ENCODE measurements at places on chromosomes 1 and 21.

GRCh38 chr1:44670751-44671640, 3.3 kb downstream of the TMEM53 start:
- DNase-seq, result no peak

DNA sequence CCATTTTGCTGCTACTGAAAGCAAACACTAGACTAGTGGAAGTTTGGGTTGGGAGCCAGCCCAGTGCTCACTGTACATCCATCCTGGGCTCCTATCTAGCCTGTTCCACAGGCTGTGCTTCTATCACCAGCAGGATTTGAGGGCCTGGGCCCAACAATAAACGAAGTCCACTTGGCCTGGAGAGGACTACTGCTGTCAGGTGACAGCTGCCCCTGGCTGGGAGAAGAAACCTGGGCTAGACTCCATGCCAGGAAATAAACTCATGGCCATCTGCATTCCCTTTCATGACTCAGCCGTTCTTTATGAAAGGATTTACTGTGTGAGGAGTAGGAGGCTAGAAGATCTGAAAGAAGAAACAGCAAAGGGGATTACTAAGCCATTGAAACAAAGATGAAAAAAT, 35.5 kb downstream of the COLGALT2 start:
- DNase-seq, result no peak

GRCh38 chr1:153532769-153533599, 2.8 kb downstream of the S100A6 start:
- DNase-seq, result no peak

- no peak for DNase-seq
Measured at GRCh38 chr21:26379561-26379960, 193.5 kb downstream of the CYYR1 start.

DNA sequence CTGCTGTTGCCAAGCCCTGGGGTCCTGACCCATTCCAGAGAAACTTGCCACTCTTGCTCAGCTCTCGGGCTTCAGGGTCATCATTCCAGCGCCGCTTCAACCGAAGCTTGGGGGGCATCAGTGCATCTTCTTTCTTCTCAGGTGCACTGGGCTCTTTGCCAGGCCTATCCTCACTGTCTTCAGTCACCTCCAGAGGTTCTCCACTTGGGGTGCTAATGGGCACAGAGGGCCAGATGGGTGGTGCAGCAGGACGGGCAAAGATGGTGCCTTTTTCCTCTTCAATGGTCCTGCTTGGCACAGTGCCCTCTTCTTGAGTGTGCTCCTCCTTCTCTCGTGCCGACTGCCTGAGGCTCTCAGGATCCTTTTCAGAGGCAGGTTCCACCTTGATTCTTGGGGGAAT, 13.3 kb downstream of the ETV3 start:
- DNase-seq, result no peak

- DNase-seq, result no peak
Measured at GRCh38 chr1:17059391-17060305, 5.8 kb upstream of the SDHB start.

DNA sequence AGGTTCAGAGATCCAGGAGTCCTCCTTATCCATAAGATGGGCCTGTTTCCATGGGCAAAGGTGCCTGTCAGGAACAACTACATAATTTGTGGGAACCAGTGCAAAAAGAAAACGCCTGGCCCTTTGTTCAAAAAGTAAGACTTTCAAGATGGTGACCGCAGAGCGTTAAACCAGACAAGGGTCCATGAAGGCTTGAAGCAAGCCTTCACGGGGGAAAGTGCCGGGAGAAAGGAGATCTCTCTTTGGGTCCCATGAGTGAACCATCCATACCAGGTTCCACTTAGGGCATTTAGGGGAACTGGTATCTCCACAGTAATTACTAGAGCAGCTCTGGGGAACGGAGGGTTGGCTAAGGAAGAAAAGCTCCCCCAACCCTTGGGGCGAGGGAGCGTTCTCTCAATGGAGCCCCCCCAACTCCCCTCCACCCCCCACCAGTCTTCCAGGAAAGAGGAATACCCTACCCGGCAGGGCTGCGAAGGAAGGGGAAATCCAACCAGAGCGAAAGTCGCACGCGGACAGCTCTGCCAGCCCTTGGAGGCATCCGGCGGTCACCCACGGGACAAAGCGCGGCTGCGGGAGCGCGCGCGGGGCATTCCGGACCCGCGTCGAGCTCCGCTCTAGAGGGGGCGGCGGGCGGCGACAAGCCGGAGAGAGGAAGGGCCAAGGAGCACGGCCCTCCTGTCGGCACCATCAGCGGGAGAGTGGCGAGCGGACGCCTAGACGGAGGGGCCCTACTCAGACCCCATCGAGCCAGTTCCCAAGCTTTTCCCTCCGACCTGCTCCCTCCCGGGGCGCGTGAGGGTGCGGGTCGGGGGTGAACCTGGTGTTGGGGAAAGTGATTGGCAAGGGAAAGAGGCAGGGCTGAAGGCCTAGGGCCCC, 687 bp upstream of the RASSF5 start:
- no peak for DNase-seq

DNA sequence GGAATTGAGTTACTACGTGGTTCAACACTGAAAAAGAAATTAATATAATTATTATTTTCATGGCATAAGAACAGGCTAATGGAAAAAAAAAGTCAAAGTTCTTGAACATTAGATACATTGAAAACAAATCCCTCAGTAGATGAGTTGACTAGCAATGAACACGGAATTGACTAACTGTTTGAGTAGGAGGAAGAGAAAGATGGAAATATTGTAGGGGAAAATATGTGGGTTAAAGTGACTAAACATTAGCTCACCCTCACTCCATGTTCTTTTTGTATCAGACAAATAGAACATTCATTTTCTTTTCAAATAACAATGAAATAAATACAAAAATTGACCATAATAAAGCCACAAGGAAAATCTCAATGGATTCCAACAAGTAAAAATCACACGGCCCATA, 84.3 kb downstream of the KCNK2 start:
- DNase-seq, result no peak

DNA sequence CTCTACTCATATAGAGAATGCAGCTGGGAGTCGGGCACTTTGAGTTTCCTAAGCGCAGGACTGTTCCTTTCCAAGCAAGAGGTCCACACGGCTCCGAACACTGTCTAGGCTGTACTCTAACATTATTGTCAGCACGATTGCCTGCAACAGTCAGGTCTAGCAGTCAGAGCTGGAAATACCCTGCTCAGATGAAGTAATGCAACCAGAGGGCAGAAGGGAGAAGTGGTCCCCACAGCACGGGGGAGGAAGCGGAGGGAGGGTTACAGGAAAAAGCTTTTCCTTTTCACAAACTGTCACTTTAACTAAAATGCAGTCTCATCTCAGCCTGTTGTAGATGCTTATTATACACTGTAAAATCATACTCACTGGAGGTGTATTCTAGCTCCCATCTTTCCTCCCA, 98.9 kb upstream of the SLC44A3 start:
- no peak for DNase-seq

- DNase-seq, result no peak
Measured at GRCh38 chr1:192445241-192445640, 128.4 kb downstream of the RGS21 start.

DNA sequence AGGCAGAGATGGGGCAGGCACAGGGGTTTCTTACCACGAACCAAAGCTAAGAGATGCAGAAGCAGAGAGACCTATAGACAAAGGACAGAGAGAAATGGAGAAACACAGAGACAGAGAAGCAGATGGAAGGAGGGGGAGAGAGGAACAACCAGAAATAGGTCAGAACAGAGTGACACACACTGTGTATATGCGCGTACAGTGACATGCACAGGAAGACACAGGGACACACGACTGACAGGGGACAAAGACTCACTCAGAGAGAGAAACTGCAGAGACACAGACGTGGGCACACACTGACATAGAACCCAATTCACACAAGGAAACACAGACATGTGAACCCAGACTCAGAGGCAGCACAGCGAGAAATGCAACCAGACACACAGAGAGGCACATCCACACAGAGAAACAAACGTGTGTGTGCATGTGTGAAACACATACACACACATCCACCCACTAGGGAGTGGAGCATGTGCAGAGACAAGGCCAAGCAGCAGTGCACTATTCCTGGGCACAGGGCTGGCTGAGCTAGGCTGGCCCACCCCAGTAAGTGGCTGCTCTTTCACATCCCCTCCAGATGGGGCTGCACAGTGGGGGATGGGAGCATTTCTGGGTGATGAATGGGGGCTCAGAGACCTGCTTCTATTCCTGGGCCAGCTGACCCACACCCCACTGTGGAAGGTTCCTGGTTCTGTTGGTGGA, 123.4 kb upstream of the CSF3R start:
- DNase-seq, result no peak

- DNase-seq, result no peak
Measured at GRCh38 chr1:20974951-20975350, 187.8 kb upstream of the HP1BP3 start.

- no peak for DNase-seq
Measured at GRCh38 chr1:183761871-183762270, 43.0 kb upstream of the RGL1 start.

DNA sequence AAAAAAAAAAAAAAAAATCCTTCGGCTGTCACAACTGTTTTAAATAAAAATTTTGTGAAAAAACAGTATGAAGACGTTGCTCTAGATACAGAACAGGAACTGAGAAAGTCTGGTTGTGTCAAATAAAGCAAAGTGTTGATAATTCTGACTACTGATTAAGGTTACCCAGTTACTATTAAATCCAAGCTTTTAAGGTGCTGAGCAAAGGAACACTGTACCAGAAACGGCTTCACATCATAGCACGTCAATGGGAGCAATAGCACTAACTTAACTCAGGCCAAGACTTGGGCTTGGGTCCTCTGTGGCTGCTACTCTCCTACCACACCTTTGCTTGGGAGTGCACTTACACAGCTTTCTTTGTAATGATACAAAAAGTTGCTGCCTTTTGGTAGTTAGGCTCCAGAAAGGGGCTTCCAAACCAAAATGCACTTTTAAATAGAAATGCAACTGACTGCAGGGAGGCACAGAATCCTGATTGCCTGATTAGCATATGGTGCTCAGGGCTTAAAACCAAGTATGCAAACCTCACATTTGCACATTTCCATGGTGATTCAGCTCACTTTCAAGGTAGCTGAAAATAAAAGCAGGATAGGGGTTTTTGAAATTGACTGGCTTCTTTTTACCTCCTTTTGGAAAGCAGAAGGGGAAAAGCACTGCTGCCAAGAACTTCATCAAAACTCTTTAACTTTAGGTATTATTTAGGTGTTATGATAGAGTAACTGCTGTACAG, 6.3 kb downstream of the MCL1 start:
- DNase-seq, result no peak

DNA sequence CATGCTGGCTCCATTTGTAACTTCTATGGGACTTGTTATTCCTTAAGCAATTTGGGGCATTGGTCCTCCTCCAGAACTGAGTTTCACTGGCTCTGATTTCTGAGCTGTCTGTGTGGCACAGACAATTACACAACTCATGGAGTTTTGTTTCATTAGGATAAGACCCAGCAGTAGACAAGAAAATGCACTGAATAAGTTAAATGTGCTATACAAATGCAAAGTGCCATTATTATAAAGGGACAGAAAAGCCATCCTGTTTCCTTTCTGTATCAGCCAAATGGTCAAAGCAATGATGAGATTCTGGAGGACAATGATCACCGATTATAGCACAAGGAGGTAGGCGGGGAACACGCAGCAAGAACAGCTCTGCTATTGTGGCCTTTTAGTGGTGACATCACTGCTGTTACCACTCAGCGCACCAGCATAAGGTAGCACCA, 81.9 kb downstream of the CNIH3 start:
- no peak for DNase-seq

DNA sequence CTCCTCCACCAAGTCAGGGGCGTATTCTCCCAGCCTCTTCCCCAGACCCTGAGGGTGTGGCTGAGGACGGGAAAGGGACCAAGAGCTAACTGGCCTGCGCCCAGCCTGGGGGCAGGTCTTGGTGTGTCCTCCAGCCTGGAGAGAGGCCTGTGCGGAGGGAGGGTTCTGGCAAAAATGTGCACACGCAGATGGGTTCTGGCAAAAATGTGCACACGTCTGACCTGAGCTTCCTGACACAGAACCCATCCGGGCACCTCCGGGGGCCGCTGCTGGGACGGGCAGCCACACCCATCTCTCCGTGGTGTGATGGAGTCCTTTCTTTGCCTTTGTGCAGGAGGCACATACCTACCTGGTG, 23.1 kb upstream of the PKP1 start:
- DNase-seq, result no peak

- no peak for DNase-seq
Measured at GRCh38 chr1:112011202-112011601, 21.7 kb upstream of the KCND3 start.

DNA sequence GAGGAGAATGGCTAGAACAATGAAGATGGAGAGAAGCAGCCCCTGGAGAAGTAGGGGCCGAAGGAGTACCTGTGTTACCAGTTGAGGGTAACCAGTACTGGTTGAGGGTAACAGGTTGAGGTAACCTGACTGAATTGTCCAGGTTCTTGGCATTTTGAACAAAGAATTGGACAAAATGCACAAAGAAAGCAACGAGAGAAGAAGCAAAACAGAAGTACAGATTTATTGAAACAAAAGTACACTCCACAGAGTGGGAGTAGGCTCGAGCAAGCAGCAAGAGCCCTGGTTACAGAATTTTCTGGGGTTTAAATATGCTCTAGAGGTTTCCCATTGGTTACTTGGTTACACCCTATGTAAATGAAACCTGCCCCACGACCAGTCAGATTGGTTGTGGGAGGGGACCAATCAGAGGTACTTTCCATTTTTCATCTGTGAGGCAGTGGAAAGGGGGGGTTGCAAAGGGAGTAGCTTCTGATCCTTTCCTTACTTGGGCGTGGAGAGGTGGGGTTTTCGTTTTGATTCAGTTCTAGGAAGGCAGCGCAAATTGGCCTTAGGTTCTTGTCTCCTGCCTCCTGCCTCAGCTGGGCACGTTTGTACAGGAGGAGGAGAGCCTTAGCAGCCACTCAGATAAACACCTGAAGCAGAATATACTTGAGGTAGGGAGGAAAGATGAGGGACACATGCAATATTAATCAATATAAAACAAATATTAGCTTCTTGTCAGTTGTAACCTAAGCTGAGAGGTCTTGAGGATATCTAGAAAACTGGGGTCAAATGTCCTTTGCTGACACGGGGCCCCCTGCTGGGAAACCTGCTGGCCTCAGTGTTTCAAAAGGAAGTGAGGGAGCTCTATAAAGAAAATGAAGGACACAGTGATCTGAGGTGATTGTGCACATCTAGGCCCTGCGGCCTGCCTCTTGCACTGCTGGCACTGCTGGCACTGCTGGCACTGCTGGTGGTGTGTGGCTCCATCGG, 14.3 kb upstream of the LSM10 start:
- no peak for DNase-seq

- no peak for DNase-seq
Measured at GRCh38 chr1:29901624-29902325, 665.5 kb downstream of the PTPRU start.

- DNase-seq, result no peak
Measured at GRCh38 chr1:214604523-214604922, 1.5 kb downstream of the CENPF start.

GRCh38 chr1:208809876-208810275, 565.7 kb upstream of the PLXNA2 start:
- no peak for DNase-seq

GRCh38 chr1:158019171-158019868, 25.9 kb downstream of the KIRREL1 start:
- no peak for DNase-seq

- no peak for DNase-seq
Measured at GRCh38 chr21:43803558-43804300, 14.4 kb downstream of the RRP1 start.

- DNase-seq, result no peak
Measured at GRCh38 chr1:185804206-185804605, 70.0 kb downstream of the HMCN1 start.

- no peak for DNase-seq
Measured at GRCh38 chr21:46459356-46460112, 843 bp downstream of the DIP2A start.
